ENCODE measurements at places on chromosomes 3 and 15.

- no peak for DNase-seq
These were observed 426.5 kb downstream of the TBC1D5 start for GRCh38 chr3:17315897-17316296.

DNA sequence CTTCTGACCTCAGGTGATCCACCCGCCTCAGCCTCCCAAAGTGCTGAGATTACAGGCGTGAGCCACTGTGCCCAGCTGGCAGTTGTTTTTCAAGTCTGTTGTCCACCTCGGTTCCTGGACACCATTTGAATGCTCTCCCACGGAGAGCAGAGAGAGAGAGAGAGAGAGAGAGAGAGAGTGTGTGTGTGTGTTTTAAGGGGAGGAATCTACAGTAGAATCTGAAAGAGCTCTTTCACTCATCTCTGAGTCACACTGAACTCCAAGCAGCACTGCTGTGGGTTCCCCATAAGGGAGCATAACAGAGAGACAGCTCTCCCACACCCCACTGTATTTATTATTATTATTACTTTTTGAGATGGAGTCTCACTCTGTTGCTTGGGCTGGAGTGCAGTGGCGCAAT is 156.6 kb downstream of the RPLP1 start:
- no peak for DNase-seq

GRCh38 chr3:56782215-56782614 is 19.5 kb downstream of the ARHGEF3 start:
- no peak for DNase-seq

DNA sequence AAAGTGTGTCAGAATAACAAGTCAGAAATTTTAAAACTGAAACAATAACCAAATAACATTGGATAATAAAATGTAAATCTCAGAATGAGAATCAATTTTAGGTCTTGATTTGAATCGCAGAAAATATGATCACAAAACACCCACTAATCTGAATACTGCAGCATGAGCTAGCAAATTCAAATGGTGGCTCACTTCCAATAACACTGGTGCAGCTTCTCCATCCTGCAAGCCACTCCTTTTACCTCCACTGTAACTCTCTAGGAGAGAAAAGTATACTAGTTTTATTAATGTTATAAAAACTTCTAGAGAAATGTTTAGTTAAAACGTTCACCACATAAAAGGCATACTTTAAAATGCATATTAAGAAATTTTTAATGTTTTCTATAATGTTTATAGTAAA is 30.4 kb downstream of the UBE3A start:
- DNase-seq = no peak

- DNase-seq = no peak
These were observed 11.5 kb downstream of the TLR9 start for GRCh38 chr3:52213901-52214300.

GRCh38 chr3:173644086-173645082 is 246.8 kb downstream of the NLGN1 start:
- no peak for DNase-seq

DNA sequence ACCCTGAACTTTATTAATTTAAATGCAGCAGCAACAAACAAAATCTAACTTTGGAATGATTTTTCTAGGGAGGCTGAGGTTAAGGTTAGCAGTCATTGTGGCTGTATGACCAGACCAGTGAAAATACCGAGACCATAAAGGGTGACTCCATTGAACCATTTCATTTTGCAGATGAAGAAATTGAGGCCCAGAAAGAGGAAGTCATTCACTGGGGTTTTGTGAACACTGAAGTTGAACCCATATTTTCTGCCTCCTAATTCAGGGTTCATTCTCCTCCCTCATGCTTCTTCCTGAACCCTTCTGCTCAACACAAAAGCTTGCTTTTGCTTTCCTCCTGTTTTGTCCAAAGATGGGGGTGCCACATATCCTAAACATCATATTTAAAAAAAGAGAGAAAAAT is 65.8 kb upstream of the PLCL2 start:
- DNase-seq = no peak

GRCh38 chr3:56694867-56695683 is 12.0 kb upstream of the TASOR start:
- no peak for DNase-seq

DNA sequence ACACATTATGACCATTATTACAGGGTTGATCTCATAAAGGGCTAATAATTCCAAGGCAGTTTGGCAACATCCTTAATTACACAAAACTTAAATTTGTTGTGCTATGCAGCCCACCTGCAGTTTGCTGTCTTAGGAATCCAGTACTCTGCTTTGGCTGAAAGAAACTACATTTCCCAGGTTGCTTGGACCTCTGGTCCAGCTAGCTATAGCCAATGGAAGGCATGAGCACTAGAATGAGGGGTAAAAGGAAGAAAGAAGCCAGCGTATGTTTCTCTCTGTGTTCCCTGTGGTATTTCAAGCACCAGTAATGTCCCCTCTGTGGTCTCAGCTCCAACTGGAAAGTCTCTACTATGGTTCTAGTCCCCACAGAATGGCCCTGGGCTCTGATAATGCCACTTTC is 84.3 kb upstream of the TSC22D2 start:
- DNase-seq = no peak

- DNase-seq = no peak
These were observed 31.6 kb upstream of the GLCE start for GRCh38 chr15:69128667-69129311.

Data from right forelimb (tissue), 1 donor.